ENCODE measurements at places on chromosomes 3 and 15. TPM values are rescaled to one million over a fixed set of nuclear protein-coding genes. Genes with fewer than 3 reads are reported as not detected.

The TPRG1 gene
- total RNA-seq = 13.6 TPM

The NDN gene
- total RNA-seq = 49.5 TPM

The LTF gene
- total RNA-seq = 4.3 TPM

The SLCO2A1 gene
- total RNA-seq = 40.1 TPM

The CYP8B1 gene
- total RNA-seq = not detected

The SLC27A2 gene
- 1.7 TPM for total RNA-seq

The VWA5B2 gene
- not detected for total RNA-seq

The DAZL gene
- total RNA-seq = not detected

The FAM43A gene
- 22.3 TPM for total RNA-seq

The PIGBOS1 gene
- total RNA-seq = 10.1 TPM

The FEZF2 gene
- not detected for total RNA-seq

DNA sequence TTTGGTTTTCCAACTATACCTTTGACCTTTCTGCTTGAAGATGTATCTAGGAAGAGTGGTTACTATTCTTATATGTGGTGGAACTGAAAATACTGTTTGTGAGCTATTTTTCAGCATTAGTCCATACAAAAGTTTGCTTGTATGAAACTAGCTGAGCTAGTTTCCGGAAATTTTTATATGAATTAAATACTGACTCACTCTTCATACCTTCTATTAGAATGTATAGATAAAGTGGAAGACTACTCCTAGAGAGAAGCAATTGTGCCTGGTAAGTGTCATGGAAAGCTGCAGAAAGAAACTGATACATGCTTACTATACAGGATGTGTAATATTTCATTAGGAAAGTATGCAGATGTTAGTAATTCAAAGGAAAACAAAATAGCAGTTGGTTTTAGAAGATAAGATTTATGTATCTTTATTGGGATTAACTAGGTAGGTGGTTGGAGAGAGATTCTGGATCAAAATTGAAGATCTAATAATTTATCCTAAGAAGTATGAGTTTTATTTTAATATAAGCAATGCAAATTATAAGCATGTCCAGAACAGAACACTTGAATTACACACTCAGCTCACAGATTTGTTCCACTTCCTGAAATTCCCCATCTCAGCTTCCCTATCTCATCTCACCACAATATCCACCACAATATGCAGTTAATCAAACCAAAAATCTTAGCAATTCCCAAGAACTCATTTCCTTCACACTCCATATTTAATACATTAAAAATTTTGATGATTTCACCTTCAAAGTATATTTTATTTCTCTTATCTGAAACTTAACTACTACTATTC, 82.8 kb downstream of the BCHE start:
- DNase-seq = no peak

- DNase-seq = no peak
Observed at GRCh38 chr3:123798550-123798949, 85.6 kb downstream of the MYLK start.

GRCh38 chr3:21826416-21826815, 75.4 kb upstream of the ZNF385D start:
- DNase-seq = no peak

DNA sequence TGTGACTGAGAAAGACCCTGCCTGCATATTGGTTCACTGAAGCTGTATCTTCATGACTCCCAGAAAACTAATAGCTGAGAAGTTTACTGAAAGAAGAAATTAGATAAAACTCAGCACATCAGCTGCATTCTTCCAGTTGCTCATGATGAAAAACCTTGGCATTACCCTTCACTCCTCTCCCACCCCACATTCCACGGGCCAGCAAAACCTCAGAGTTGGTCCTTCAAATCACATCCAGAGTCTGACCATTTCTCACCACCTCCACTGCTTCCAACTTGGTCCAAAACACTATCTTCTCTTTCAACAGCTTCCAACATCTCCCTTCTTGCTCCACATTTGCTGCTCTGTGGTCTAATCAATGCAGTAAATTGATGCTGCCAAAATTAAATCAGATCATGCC, 97.1 kb downstream of the CD47 start:
- DNase-seq = no peak

DNA sequence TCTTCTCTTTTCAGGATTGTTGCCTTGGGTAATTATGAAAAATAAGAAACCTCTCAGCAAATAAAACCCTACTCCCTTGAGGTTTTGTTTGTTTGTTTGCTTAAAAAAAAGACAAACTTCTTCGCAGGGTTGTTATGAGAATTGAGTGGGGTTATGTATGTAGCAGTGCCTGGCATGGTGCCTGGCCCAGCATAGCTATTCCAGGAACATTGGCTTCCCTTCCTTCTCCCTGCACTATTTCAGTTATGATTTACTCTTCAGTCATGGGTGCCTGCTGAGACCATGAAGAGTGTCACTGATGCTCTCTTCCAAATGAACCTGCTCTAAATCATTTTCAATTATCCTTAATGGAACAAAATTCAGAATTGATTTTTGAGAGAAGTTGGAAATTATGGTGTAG, 283.5 kb upstream of the ROPN1 start:
- DNase-seq = no peak

DNA sequence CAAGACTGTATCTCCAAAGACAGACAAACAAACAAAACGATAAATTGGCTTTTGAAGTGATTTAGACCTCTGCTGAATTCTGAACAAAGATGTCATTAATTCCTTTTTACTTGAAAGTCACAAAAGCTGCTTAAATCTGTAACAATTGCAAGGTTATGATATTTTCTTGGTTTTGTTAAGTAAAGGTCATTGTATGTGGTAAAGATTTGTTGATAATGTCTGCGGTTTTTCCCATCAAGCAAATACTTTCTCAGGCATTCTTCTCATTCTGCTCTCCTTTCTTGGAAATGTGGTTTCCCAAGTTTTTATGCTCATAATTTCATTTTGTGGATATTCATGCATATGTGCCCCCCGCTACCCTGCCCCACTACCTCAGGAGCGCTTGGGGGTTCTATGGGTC, 116.5 kb downstream of the SLMAP start:
- DNase-seq = no peak

DNA sequence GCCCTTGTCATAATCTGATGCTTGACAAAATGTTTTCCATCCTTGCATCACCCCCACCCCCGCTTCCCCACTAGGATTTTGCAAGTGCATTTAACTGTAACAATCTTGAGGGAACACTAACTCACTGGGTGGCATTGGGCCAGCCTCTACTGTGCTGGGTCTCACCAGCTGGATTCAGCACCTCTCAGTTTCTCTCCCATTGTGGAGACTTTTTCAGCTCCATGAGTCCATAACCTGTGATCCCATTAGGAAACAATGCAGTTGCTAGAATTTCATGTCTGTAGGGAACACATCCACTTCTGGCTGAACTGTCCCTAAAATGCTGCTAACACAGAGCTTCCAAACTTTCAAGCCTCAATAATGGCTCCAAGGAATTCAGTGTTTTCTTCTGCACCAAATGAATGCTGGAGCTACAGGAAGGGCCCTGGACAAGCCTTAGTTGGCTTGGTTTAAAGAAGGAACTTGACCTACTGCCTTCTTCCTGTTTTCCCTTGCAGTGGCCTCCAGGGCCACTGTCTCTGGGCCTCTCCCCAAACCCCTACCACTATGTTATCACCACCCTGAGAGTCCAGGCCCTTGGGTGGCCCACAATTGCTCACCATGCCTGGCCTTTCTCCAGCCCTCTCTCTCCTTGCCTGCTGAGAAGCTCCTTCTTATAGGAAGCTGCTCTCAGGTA, 15.6 kb downstream of the CYP19A1 start:
- peak; percentile 90 for DNase-seq

GRCh38 chr3:9184461-9184835, 65.0 kb downstream of the SRGAP3 start:
- no peak for DNase-seq

- no peak for DNase-seq
Observed at GRCh38 chr3:67017211-67017610, 19.1 kb downstream of the KBTBD8 start.

- DNase-seq = no peak
Observed at GRCh38 chr3:16449369-16449768, 64.1 kb downstream of the RFTN1 start.

GRCh38 chr3:72187131-72187530, 402.2 kb upstream of the PROK2 start:
- DNase-seq = no peak

DNA sequence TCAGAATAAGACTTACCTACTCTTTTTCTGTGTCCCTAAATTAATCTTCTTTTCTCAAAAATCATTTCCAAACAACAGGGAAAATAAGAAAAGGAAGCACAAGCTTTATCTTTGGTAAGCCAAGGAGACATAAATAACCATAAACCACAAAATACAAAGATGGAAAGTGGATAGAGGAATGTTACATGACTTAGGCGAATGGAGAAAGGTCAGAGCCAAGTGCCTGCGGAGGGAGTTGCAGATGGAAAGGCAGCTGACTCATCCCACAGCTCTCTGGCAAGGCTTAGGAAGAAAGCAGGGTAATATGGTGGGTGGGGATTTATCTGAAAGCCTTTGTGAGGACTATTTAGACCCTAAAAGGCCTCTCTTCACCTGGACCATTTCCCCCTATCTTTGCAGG, 72.8 kb downstream of the GALK2 start:
- DNase-seq = no peak

GRCh38 chr3:39086144-39086543, 21.3 kb downstream of the GORASP1 start:
- no peak for DNase-seq

- DNase-seq = no peak
Observed at GRCh38 chr15:57921371-57921770, 144.1 kb downstream of the ALDH1A2 start.

DNA sequence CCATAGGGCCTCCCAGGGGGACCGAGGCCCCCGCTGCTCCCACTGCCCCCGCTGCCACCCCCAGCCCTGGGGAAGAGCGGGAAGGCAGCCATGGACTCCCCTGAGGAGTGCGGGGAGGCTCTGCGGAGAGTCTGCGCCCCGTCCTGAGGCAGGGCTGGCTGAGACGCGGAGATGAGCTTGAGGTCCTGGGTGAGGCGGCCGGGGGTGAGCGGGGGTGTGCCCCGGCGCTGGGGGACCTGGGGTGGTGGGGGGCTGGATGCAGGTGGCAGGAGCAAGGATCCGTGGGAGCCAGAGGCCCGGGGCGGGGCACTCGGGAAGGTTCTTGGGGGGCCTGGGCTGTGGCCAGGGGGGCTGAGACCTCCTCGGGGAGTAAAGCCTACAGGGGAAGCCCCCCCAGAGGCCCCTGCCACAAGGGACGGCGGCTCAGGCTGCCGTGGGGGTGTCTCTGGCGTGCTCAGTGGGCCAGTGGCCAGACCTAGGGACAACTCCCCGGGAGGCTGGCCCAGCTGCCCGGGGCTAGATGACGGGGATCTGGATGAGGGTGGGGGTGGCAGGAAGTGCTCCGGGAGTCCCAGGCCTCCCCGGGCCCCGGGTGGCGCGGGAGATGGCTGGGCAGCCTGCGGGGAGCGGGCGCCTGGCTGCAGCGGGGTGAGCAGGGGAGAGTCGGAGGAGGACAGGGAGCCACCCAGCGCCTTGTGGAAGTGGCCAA, 45.9 kb downstream of the HCN4 start:
- DNase-seq = peak; percentile 85

GRCh38 chr3:16423947-16424673, 89.4 kb downstream of the RFTN1 start:
- DNase-seq = no peak

DNA sequence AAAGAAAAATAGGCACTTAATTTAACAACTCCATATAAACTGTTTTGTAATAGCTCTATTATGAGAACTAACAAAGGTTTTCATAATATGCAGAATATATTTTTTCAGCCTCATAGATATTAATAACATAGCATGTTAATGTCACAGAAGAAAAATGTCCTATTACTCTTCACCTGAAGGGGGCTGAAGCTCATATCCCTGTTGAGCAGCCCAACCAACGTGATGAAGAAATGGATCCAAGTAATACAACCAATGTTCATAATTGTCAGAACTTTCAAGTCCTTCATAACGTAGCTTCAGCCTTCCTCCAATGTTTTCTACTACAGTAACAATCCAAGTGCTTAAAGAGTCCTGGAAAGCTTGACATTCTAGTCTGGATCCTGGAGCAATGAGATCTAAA, 34.5 kb upstream of the STIMATE start:
- no peak for DNase-seq

DNA sequence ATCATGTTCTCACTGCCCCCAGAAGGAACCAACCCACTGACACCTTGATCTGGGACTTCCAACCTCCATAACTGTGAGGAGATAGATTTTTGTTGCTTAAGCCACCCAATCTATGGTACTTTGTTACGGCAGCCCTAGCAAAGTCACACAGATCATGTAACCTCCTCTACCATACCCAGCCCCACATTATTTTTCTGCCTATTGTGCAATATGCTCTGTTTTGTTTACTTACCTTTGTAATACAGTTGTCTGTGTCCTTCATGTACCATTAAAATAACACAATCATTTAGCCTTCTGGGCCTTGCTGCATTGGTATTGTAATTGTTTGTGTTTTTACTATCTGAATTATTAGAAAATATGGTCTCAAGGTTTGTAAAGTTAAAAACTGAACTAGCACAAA, 16.1 kb downstream of the NDN start:
- DNase-seq = no peak

DNA sequence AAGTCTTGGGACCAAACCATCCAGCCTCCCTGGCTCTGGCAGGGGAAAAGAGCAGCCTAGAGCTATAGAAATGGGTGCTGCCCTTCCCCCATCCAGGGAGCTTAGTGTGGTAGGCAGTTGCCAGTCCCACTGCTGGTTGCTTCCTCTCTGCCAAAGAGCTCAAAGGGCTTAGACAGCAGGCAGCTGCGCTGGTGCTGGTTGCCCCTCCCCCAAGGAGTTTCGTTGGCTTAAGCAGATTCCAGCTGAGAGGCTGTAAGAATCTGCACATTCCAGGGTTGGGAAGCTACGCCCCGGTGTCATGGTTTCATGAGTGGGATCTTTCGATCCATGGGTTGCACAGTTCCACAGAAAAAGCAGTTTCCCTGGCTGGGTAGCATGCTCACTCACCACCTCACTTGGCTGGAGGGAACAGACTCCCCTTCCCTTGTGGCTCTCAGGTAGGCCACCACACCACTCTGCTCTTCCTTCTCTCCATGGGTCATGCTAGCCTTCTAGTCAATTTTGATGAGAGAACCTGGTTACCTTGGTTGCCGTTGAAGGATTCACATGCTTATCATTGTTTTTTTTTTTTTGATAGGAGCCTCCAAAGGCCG, 195.1 kb downstream of the EPHA6 start:
- DNase-seq = no peak

DNA sequence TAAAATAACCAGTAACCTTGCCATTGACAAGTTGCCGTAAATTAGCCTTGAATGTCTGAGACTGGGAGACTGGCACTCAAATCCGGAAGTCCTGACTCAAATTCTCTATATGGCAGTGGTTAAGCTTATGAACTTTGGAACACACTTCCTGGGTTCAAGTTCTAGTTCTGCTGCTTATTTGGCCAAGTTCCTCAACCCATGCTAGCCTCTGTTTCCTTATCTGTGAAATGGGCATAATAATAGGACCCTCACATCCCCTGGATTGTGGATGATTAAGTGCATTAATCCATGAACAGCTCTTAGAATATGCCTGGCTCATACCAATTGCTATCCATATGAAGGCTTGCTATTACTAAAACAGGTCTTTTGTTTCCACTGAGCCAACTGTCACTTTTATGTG, 311.5 kb downstream of the EDEM1 start:
- DNase-seq = no peak
